Omental fat pad (tissue), 4 donors: ENCODE measurements at places on chromosomes 5 and 9. TPM values are rescaled to one million over a fixed set of nuclear protein-coding genes. Genes with fewer than 3 reads are reported as not detected.

Gene SPACA9
- total RNA-seq: 2.9 TPM

Gene PGM5
- 18.1 TPM for total RNA-seq

Gene ENC1
- 7.8 TPM for total RNA-seq

Gene FAM78A
- 5.8 TPM for total RNA-seq

Gene GLRA1
- total RNA-seq: not detected

Gene HTR4
- total RNA-seq: not detected

Gene ADAMTS12
- 24.9 TPM for total RNA-seq

Gene C9orf40
- total RNA-seq: 3.3 TPM

Gene RAB3C
- total RNA-seq: 1.4 TPM

Gene STPG3
- not detected for total RNA-seq

Gene FBP2
- total RNA-seq: not detected

Gene SPINK7
- total RNA-seq: not detected

Gene FOXD4L4
- total RNA-seq: not detected

Gene CNTLN
- total RNA-seq: 21.1 TPM

Gene RBM18
- total RNA-seq: 10.1 TPM

Gene RORB
- 2.8 TPM for total RNA-seq

Gene GBA2
- 94.7 TPM for total RNA-seq

Gene HCN1
- total RNA-seq: not detected

Gene ROR2
- total RNA-seq: 21.1 TPM

Gene KCNIP1
- total RNA-seq: not detected

Gene CDKN2A
- 3.0 TPM for total RNA-seq

Gene GALNT12
- total RNA-seq: 4.7 TPM

Gene CRB2
- 3.5 TPM for total RNA-seq

Gene IER5L
- 9.0 TPM for total RNA-seq

Gene CAMK2A
- not detected for total RNA-seq

Gene PCA3
- 0.84 TPM for total RNA-seq

Gene ANKRD55
- not detected for total RNA-seq

Gene SLC2A6
- total RNA-seq: 4.4 TPM

Gene TTC23L
- not detected for total RNA-seq

Gene SPOCK1
- total RNA-seq: 22.7 TPM

Gene TICAM2
- 3.9 TPM for total RNA-seq

Gene SMIM33
- not detected for total RNA-seq

Gene BTNL8
- 3.0 TPM for total RNA-seq

Gene GSN
- total RNA-seq: 6,734 TPM

Gene MYOZ3
- total RNA-seq: 0.28 TPM

Gene ENHO
- not detected for total RNA-seq

Gene SKIC3
- total RNA-seq: 54.0 TPM

Gene ADAMTS6
- 3.1 TPM for total RNA-seq

Gene SPATA31A3
- not detected for total RNA-seq

Gene IZUMO3
- total RNA-seq: not detected

Gene DROSHA
- total RNA-seq: 62.4 TPM

Gene SUSD3
- total RNA-seq: 7.9 TPM

Gene LECT2
- total RNA-seq: not detected

Gene FAM221B
- total RNA-seq: not detected

Gene ZFP2
- 0.48 TPM for total RNA-seq

Gene PRXL2C
- 29.4 TPM for total RNA-seq

Gene IL33
- total RNA-seq: 60.2 TPM

Gene ANXA2R
- total RNA-seq: 5.5 TPM

Gene RASEF
- total RNA-seq: 1.1 TPM
